ENCODE measurements at places on chromosomes 12 and 14.
A peak's percentile ranks its signal among the peaks of the same experiment; 100 is the strongest.

- no peaks in the 10 kb centered on the region for H3K36me3 ChIP-seq
- H3K27ac ChIP-seq, result no peak overlapping the region
- H3K4me1 ChIP-seq, result peaks cover 27% of the 10 kb centered on the region
Observed at GRCh38 chr12:98403385-98403784, 112.0 kb upstream of the TMPO start.

DNA sequence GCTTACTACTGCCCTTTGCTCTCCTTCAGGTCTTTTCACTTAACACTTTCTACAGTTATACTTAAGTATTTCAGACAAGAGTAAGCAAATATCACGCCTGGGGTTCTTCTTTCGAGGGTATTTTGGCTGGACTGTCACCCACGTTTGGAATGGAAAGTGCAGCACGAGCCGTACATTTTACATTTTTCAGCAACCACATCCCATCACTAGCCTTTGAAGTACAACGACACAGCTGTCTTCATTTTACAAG lies 349 bp upstream of the FAM177A1 start:
- H3K4me1 ChIP-seq, result peaks cover 34% of the 10 kb centered on the region
- DNase-seq, result no peak
- peak overlapping the region; percentile 100 for H3K27ac ChIP-seq
- H3K36me3 ChIP-seq, result peaks cover 13% of the 10 kb centered on the region
- 0 out of 2 replicates have a peak, but pooled peaks cover 4% of the 10 kb centered on the region for H3K27me3 ChIP-seq

DNA sequence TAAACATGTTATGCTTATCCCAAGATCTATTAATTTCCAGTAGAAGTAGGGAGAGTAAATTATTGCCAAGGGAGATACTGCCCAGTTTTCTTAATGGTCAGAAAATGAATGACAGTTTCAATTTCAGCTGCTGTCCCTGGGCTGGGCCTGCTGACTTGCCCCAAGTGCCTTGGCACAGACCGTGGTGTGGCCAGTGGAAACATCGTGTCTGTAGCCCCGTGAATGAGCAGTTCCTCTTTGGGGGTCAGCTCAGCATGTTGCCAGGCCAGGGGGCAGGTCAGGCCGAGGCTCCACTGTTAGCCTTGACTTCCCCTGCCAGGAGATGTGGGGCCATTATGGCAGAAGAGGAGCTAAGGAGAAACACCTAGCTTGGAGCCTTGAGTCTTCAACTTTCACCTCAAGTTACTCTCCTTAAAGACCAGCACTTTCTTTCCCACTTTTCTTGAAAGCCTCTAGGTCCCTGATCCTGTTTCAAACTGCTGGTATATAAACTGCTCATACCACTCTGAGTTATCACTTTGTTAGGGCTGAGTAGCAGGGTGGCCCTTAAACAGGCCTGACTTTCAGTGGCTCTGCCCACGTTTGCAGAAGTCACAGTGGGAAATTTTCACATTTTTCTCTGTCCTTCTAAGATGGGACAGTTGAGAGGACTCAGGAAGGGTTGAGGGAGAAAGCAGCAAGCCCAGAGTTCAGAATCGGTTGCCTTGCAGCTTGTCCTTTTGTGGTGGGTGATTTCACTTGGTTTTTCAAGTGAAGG lies 73.2 kb downstream of the SUSD6 start:
- no peaks in the 10 kb centered on the region for H3K27me3 ChIP-seq
- DNase-seq, result no peak
- H3K4me3 ChIP-seq, result no peak overlapping the region

- H3K27me3 ChIP-seq, result peaks cover 8% of the 10 kb centered on the region
- H3K36me3 ChIP-seq, result no peaks in the 10 kb centered on the region
- peaks cover 12% of the 10 kb centered on the region for H3K4me1 ChIP-seq
Observed at GRCh38 chr14:56482310-56482911, 97.2 kb upstream of the TMEM260 start.

GRCh38 chr12:124567673-124568373 lies 411 bp upstream of the NCOR2 start:
- peaks cover 24% of the 10 kb centered on the region for H3K4me1 ChIP-seq
- H3K4me3 ChIP-seq, result peak overlapping the region; percentile 80
- H3K27ac ChIP-seq, result peak overlapping the region; percentile 86
- peaks cover 3% of the 10 kb centered on the region for H3K27me3 ChIP-seq
- DNase-seq, result peak; percentile 93

GRCh38 chr12:114916541-114916940 lies 232.6 kb upstream of the TBX3 start:
- H3K4me1 ChIP-seq, result peaks cover 93% of the 10 kb centered on the region
- H3K27me3 ChIP-seq, result no peaks in the 10 kb centered on the region
- H3K4me3 ChIP-seq, result peak overlapping the region; percentile 55
- 0 out of 2 replicates have a peak, but pooled peaks cover 7% of the 10 kb centered on the region for H3K36me3 ChIP-seq

DNA sequence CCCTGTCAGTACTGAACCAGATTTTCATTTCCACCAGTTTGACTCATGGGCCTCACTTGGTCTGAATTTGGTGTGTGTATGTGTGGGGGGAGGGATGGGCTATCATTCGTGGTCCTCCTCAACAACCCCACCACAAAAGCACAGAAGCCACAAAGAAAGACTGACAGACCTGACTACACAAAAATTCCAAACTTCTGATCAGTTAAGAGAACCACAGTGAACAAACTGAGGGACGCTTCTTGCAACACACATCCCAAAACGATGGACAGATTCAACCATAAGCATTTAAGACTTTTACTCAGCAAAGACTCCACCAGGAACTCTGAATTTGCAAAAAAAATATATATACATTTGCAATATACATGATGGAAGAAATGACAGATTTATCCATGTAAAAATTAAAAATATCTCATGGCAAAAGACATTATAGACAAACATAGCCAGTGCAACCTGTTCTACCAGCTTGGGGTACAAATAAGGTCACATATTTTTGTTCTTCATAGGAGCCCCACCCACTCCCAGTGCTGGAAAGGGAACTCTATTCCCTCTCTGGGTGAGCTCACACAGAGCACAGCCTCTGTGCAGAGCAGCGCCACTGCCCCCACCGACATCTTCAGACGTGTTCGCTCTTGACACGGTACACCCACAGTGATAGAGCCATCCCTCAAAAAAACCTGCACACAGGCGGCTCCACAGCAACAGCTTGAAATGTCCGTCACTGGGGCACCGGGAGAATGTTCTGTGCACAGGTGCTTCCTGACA lies 49.7 kb downstream of the JAG2 start:
- H3K4me3 ChIP-seq, result no peak overlapping the region
- no peak overlapping the region for H3K27ac ChIP-seq
- no peak for DNase-seq
- peaks cover 4% of the 10 kb centered on the region for H3K36me3 ChIP-seq

- H3K4me3 ChIP-seq, result no peak overlapping the region
- no peaks in the 10 kb centered on the region for H3K36me3 ChIP-seq
- peaks cover 42% of the 10 kb centered on the region for H3K27me3 ChIP-seq
- no peak overlapping the region for H3K27ac ChIP-seq
- peaks cover 5% of the 10 kb centered on the region for H3K4me1 ChIP-seq
Observed at GRCh38 chr12:4862809-4863208, 46.9 kb upstream of the KCNA1 start.

DNA sequence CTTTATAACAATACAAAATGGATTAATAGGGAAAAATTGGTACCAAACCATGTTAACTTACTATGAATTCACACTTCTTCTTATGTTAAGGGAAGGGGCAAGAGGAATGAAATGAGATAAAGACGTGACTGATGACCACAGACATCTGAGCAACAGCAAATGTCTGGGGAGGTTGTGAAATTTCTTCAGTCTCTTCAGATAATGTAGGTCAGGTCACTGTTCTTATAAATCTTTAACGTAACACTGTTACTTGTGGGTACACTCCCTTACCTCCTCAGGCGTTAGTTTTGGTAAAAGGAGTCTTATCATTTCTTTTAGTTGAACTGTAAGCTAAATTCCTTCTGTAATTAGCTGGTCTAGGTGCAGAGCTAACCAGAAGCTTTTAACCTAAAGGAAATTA lies 405.0 kb upstream of the LRFN5 start:
- no peak overlapping the region for H3K4me3 ChIP-seq
- no peaks in the 10 kb centered on the region for H3K36me3 ChIP-seq

GRCh38 chr14:79091381-79091963 lies 921.3 kb downstream of the NRXN3 start:
- no peak overlapping the region for H3K27ac ChIP-seq
- H3K4me1 ChIP-seq, result 0 out of 2 replicates have a peak, but pooled peaks cover 5% of the 10 kb centered on the region
- no peaks in the 10 kb centered on the region for H3K36me3 ChIP-seq
- peaks cover 5% of the 10 kb centered on the region for H3K27me3 ChIP-seq
- H3K4me3 ChIP-seq, result no peak overlapping the region
- DNase-seq, result no peak

DNA sequence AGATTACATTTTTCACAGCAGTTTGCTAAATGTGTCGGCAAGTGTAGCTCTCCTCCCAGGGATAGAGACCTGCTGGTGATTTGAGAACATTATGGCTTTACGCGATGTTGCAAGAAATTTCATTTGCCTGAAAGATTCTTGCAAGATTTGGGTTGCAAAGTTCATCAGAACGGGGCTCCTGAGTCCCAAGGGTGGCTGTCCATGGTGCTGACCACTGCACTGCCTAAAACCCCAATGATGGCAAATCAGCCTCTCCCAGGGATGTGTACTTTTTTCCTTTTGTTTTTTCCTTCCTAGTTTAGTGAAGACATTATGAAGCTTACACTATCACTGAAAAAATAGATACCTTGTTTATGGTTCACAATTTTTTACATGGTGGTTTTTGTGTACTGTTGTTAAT lies 85.4 kb downstream of the WSCD2 start:
- H3K36me3 ChIP-seq, result peaks cover 14% of the 10 kb centered on the region
- DNase-seq, result peak; percentile 0
- H3K4me1 ChIP-seq, result no peaks in the 10 kb centered on the region
- H3K27ac ChIP-seq, result no peak overlapping the region
- H3K27me3 ChIP-seq, result peaks cover 1% of the 10 kb centered on the region
- no peak overlapping the region for H3K4me3 ChIP-seq

DNA sequence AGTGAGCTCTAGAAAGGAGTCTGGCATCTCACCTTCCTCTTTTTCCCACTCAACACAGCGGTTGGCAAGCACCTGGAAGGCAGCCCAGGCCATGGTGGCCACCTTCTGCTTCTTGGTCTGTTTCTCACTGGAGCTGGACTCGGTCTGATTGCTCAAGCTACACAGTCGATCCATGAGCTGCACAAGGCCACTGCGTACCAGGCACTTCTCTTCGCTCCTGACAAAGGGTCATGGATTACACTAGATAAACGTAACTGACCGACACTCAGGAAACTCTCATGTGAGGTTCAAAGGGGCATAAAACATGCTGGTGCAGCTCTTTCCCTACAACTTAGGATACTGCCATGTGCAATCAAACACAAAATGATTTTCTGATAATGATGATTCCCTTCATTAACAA lies 113.7 kb downstream of the TRAFD1 start:
- no peak overlapping the region for H3K27ac ChIP-seq
- DNase-seq, result no peak
- H3K4me3 ChIP-seq, result no peak overlapping the region

DNA sequence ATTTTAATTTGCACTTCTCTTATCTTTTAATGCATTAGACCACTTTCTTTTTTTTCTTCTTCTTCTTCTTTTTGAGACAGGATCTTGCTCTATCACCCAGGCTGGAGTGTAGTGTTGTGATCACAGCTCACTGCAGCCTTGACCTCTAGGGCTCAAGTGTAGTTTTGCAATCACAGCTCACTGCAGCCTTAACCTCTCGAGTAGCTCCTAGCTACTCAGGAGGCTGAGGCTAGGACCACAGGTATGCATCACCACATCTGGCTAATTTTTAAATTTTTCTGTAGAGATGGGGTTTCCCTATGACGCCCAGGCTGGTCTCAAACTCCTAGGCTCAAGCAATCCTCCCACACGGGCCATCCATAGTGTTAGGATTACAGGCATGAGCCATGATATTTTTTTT lies 12.7 kb downstream of the TMED8 start:
- H3K27ac ChIP-seq, result no peak overlapping the region
- DNase-seq, result no peak
- no peak overlapping the region for H3K4me3 ChIP-seq
- no peaks in the 10 kb centered on the region for H3K4me1 ChIP-seq
- H3K27me3 ChIP-seq, result no peaks in the 10 kb centered on the region

DNA sequence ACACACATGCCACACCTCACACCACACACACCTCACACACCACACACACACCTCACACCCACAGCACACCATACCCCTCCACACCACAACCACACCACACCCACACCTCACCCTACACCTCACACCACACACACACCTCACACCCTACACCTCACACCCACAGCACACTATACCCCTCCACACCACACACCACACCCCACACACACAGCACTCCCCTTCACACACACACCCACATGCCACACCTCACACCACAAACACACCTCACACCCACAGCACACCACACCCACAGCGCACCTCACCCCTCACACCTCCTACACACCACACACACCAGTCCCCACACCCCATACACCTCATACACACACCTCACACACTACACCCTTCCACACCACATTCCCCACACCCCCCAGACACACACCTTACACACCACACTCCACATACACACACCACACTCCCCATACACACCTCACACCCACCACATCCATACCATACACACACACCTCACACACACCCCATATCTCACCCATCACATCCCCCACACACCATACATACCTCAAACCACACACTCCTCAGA lies 80.0 kb downstream of the ACTN1 start:
- no peak overlapping the region for H3K4me3 ChIP-seq
- DNase-seq, result no peak
- peaks cover 71% of the 10 kb centered on the region for H3K36me3 ChIP-seq
- peak overlapping the region; percentile 82 for H3K27ac ChIP-seq
- H3K27me3 ChIP-seq, result peaks cover 73% of the 10 kb centered on the region
- peaks cover 60% of the 10 kb centered on the region for H3K4me1 ChIP-seq

- H3K4me1 ChIP-seq, result peaks cover 55% of the 10 kb centered on the region
- H3K27me3 ChIP-seq, result no peaks in the 10 kb centered on the region
- peak; percentile 73 for DNase-seq
- H3K36me3 ChIP-seq, result no peaks in the 10 kb centered on the region
Observed at GRCh38 chr12:92971859-92972524, 42.9 kb upstream of the EEA1 start.

DNA sequence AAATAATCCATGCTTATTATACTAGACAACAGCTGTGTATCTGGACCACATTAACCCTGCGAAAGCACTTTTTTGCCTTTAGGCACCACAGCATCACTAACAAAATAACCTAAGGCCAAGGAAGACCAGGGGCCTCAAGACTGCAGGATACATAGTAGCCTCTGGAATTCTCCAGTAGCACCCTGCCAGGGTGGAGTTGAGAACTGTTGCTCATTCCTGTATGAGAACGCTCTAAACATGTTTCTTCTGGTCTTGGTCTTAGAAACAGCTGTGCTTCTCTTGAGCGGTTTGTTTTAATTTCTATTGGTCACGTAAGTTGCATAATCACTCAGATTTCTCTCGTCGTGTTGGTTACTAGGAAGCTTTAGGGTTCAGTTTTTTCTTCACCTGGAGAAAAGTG lies 7.9 kb downstream of the B4GALNT3 start:
- H3K4me1 ChIP-seq, result peaks cover 7% of the 10 kb centered on the region
- no peak for DNase-seq
- no peak overlapping the region for H3K27ac ChIP-seq
- H3K27me3 ChIP-seq, result peaks cover 32% of the 10 kb centered on the region
- H3K36me3 ChIP-seq, result no peaks in the 10 kb centered on the region
